ENCODE measurements at places on chromosomes 1 and 21. TPM values are rescaled to one million over a fixed set of nuclear protein-coding genes. Genes with fewer than 3 reads are reported as not detected.

The WNT9A gene
- total RNA-seq = 0.78 TPM

The TSPAN1 gene
- total RNA-seq = 2.0 TPM

The PLA2G2D gene
- total RNA-seq = not detected

DNA sequence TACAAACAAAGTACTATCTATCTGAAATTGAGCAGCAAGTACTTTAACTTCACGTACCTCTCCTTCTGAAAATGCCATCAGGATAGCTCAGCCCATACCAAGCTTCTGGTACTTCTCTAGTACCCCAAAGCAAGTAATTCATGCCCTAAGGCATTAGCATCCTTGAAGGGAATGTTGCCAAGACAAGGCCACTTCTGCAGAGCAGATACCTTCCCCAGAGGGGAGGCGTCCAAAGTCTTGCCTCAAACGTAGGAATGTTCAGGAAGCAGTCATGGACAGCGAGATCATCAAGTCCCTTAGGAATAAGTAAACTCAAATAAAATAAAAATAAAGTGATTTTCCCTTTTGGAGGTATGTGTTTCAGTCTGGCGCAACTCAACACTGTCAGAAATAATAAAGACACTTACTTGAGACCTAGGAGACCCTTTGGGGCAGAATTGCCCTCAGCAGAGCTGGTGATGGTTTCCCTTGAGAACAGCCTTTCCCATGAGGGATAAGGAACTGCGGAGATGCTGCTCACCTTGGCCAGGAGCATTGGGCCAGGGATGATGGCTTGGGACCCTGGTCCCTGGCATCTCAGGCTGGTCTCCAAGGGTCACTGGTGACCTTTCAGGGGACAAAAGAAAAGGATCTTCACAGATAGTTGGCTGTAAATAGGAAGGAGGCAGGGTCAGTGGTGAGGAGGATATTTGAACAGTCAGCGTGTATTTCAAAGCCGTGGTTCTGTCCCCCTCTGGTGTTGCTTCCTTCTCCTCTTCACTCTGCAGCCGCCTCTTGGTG is 522.9 kb downstream of the KIF26B start:
- no peak for DNase-seq

DNA sequence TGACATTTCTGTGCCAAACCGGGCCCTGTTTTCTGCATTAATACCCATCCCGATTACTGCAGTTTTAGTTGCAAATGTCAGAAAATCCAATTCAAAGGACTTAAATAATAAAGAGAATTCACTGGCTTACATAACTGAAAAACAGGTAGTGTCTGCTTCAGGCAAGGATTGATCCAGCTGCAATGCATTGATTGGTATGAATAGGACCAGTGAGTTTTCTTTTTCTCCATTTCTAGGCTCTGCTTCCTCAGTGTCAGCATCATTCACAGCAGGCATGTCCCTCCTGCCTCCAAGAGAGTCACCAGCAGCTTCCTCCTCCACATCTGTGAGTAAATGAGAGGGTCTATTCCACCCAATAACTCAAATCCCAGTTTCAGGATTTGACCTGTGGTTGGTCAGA is 33.7 kb upstream of the ACTL8 start:
- no peak for DNase-seq

- no peak for DNase-seq
Measured at GRCh38 chr1:208051651-208052050, 140.7 kb upstream of the CD34 start.

DNA sequence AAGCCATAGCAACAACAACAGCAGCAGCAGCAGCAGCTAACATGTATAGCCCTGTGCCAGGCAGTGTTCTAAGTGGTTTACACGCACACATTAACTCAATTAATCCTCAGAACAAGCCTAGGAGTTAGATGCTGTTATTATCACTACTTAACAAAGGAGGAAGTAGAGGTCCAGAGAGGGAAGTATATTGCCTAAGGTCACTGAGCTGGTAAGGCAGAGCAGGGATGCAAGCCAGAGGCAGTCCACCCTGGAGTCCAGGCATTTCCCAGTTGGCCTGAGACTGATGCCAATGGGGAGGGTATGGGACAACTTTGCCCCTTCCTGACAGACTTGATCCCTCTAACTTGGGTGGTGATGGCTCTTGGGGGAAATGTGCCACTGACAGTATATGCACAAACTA is 6.8 kb downstream of the CDC14A start:
- DNase-seq = no peak

- DNase-seq = no peak
Measured at GRCh38 chr1:186780076-186780475, 48.7 kb upstream of the PLA2G4A start.

DNA sequence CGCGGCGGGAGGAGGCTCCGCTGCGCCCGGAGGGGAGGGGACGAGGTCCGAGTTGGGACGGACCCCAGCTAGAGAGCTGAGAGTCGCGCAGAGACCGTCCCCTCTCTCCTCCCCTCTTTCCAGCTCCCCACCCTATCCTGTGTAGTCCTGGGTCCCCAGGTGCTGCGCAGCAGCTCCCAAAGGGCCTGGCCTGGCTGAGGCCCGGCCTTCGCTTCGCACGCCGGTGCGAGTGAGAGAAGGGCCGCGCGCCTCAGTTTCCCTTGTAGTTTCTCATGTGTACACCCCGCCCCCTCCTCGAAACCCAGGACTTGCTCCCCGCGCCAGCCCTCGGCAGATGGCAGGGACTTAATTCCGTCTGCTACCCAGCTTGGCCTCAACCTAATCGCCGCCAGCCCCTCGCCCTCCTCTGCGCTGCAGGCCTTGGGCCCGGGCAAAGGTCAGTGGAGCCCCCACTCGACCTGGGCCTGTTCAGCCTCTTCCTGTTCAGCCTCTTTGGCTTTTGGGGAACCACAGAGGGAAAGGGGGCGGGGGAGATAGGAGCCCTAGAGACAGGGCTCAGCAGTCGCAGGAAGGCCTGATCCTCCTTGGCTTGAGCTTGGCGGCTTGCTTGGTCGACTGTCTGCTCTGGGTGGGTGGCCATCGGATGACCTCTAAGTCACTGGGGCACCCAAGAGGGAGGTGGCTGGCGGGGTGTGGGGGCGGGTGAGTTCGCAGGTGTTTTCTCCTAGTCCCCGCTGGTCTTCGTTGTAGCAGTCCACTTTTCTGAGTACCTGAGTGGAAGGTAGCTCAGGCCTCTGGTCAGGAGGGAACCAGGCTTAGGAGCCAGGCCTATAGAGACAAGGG is 1.0 kb downstream of the ZNF687 start:
- DNase-seq = no peak

GRCh38 chr1:186722711-186723309 is 42.6 kb upstream of the PTGS2 start:
- DNase-seq = no peak

DNA sequence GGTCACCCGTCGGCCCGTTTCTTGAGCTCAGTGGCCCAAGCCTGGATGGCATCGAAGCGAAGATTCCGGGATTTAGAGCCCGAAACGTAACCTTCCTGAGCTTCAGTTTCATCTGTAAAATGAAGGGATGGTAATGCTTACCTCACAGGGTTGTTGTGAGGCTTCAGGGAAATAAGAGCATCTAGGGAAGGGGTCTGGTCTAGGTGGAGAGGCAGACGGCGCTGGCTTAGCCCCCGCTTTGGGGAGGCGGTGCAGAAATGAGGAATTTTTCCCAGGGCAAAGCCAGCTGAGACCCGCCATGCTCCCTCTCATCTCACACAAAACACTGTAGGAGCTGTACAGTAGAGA is 717 bp upstream of the MYCL start:
- no peak for DNase-seq

DNA sequence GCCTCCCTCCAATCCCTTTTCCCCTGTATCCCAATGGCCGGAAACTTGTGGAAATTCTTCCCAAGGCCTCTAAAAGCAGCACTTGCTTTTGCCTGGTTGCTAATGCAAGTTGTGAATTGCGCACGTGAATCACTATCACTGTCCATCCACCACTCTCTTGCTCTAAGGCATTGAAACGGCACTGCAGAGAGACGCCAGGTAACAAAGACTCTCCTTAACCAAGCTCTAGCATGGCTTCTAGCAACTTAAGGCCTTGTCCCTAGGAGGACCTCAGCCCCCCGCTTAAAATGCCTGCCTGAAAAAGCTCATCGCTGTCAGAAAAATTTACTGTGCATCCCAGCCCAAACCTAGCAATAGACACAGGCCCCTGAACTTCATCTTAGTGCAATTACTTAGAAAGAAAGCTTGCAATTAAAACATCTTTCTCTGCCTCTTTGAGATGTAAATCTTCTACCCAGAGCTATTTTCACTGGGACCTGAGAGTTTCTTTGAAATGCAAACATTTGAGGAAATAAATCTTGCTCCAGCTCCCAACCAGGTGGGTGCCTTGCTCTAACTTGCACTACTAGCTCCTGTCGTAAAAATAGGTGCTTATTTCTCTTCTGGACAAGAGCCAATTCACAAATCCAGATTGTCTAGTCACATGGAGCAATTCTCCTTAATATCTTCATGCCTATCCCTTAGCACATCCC is 32.9 kb upstream of the ITLN2 start:
- no peak for DNase-seq

DNA sequence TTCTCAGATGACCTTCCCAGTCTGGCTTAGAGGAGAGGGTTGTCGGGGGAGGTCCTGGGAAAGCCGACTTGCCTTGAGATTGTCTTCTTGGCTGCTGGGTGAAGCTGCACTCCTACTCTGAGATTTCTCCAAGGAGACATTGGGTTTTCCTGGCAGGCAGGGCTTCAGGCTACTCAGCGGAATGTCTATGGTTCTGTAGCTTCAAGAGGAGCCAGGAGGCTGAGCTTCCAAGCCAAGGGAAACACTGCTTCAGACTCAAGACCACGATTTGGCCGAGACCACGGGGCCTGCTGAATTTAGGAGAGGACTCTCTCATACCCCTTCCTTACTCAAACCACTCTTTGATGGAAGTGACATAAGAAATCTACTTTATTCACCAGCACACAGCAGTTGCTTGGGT is 67.8 kb downstream of the NTMT2 start:
- DNase-seq = peak; percentile 62

The CACHD1 gene
- total RNA-seq = 3.1 TPM

The CYP4Z1 gene
- total RNA-seq = not detected

DNA sequence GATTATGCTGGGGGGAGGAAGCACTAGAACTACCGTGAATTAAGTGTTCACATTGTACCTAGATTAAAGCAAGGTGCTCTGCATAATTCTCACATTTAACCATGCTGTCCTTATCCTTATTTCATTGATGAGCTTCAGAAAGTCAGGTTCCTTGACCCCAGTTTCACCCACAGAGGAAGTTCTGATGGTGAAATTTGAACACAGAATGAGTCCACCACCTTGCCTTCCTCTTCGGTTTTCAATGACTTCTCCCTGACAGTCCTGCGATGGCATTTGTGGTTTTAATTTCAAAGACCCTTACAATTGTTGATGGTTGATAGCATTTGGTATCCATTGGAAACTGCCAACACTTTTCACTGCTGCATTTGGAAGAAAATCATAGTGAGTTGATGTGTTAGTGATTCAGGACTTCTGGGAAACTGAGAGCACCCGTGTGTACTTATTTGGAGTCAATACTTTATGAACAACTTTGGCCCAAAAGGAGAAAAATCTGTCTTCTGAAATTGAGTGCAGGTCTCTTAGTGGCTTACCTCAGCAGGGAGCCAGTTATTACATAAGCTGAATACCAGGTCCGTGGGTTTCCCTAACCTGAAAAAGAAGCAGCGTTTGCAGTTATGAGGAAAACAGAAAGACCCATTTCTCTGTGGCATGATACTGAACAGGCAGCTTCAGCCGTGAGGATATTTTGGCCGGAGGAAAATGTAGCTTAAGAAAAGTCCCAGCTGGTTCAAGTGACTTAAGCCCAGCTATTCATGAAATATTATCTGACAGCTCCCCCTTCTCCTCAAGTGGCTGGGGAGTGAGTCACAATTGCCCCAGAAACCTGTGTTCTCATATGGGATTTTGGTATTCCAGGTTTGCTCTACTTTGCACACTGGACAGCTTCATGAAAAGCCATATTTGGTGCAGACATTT is 47.5 kb downstream of the ROR1 start:
- DNase-seq = no peak

The SLX9 gene
- 18.8 TPM for total RNA-seq

The COL18A1 gene
- total RNA-seq = 134 TPM

DNA sequence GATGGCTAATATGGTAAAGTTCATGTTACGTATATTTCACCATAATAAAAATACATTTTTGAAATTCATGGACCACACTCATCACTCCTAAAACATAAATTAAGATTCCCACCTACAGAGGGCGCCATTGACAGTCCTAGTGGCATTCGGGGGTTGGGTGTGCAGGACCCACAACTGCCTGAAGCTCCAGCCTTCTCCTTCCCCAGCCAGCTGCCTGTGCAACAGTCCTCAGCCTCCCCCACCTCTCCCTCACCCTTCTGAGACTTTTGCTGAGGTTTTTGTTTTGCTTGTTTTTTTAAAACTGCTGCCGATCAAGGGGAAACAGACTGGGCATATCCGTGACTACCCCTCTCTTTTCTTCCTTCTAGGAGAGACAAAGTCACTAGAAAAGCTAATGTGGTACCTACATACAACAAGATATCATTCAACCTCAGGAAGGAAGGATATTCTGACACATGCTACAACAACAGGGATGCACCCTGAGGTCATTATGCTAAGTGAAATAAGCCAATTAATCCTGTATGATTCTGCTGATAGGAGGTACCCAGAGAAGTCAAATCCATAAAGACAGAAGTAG is 9.2 kb upstream of the EVA1C start:
- DNase-seq = no peak

GRCh38 chr21:18318156-18318555 is 73.5 kb downstream of the CHODL start:
- peak; percentile 60 for DNase-seq

The UBIAD1 gene
- 13.9 TPM for total RNA-seq

DNA sequence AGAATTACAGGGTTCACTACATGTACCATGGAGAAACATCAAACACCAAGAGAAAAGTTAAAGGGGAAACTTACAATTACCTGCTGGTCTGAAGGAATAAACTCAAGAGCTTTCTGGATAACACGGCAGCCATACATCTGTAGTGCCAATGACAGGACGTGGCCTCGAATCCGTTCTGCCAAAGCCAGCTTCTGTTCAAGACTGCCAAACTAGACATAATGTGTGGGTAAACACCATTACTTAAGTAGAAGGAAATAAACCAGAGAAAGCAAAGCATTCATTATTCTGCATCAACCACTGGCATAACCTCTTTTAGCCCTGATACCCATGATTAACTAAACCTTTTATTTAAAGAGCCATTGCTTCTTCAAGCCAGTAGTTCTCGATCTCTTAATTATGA is 41.5 kb upstream of the SDC3 start:
- DNase-seq = no peak

- DNase-seq = no peak
Measured at GRCh38 chr1:156746406-156746727, 5.1 kb downstream of the HDGF start.

DNA sequence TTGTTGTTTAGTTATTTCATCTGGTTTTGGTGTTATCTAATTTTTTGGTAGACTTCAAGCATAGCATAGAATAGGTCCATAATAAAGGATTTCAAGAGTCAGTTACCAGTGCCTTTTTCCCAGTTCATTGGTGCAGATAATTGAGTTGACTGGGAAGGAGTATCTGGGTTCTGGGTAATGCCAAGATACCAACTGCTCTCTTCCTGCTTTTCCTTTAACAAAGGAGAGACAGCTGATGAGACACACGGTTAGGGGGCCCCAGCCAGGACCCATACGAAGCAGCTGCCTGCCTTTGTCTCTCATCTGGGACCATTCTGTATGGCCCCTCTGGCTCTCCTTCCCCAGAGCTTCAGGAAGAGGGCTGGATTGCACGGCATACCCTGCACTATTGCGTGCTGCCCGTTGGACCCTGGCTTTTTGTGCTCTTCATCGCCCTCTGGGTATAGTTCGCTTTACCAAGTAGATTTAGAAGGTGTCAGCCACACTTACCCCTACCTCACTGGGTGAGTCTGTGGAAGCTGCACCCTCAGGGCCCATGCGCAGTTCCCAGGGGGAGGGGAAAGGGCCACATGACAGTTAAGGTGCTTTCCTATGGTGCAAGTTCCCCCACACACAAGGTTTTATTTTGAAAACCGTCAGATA is 7.0 kb downstream of the NAV1 start:
- no peak for DNase-seq
